ENCODE measurements at places on chromosomes 11 and 22. TPM values are rescaled to one million over a fixed set of nuclear protein-coding genes. Genes with fewer than 3 reads are reported as not detected.

DNA sequence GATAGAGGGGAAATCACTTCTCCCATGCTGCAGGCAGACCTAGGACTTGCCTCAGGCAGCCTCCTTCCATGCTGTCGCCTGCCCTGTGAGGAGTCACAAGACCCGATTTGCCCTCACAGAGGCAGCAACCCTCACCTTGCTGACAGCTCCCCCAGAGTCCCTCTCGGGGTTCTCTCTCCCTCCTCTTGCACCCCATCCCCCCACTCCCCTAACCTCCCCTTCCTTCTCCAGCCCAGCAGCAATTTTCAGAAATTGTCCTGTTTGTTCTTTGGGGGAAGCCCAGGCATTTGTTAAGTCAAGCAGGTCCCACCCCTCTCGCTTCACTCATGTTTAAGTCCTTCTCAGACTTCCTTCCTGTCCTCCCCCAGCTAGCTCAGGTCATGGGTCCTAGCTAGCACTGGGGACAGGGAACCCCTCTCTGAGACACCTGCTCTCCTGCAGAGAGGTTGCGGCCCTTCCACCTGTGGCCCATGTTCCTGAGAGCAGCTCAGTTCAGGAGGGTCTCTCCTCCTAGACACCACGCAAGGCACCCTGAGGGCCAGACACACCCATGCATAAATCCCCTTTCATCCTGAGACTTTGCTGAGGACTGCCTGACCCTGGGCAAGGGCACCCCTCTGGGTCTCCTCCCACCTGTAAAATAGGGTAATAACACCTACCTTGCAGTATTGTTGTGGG, 6.3 kb upstream of the FXYD2 start:
- H3K4me1 ChIP-seq: peaks cover 54% of the 10 kb centered on the region
- peak overlapping the region; percentile 91 for H3K27ac ChIP-seq
- H3K27me3 ChIP-seq: no peaks in the 10 kb centered on the region
- peak overlapping the region; percentile 19 for H3K4me3 ChIP-seq

DNA sequence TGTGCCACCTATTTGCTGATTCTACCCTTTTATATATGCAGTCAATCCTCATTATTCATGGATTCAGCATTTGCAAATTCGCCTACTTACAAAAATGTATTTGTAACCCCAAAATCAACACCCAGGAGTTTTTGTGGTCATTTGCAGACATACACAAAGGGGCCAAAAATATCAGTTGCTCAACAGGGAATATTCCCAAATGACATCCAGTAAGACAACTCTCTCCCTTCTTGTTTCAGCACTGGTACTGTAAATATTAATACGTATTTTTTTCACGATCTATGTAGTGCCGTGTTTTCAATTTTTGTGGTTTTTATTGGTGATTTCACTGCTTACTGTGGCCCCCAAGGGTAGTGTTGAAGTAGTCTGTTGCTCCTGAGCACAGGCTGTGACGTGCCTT, 11.8 kb upstream of the CAVIN3 start:
- no peaks in the 10 kb centered on the region for H3K27me3 ChIP-seq
- no peak for DNase-seq
- H3K4me3 ChIP-seq: no peak overlapping the region
- no peaks in the 10 kb centered on the region for H3K36me3 ChIP-seq
- H3K4me1 ChIP-seq: peaks cover 22% of the 10 kb centered on the region

DNA sequence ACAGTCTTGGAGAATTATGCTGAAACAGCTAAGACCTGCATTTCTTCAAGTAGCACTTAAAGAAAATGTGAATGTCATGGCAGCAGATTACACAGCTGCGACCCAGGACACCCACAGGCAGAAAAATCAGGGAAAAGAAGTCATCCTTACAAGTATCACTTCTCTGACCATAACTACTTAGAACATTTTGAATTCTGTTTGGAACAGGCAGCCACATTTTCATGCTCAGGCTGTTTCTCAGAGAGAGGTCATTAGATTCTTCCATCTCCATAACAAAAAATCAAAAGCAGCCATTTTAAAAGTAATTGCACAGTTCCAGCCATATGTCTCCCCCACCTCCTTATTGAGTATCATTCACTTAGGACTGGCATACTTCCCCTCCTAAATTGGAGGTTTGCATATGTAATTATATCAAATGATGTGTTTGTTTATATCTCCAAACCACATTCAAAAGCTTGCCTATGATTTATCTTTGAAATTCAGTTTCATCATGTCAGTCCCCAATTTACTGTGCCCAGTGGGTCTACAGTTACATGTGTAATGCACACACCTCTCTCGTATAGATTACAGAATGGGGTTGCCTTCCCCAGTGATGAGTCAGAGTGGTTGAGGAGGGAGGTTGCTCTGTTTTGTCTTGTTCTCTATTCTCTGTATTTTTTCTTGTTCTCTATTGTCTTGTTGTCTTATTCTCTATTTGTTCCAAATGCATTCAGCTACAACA, 276.5 kb upstream of the MTNR1B start:
- no peaks in the 10 kb centered on the region for H3K36me3 ChIP-seq
- no peak overlapping the region for H3K4me3 ChIP-seq
- H3K27me3 ChIP-seq: no peaks in the 10 kb centered on the region
- no peak for DNase-seq
- H3K4me1 ChIP-seq: peaks cover 16% of the 10 kb centered on the region

- peaks cover 8% of the 10 kb centered on the region for H3K36me3 ChIP-seq
- H3K4me1 ChIP-seq: peaks cover 3% of the 10 kb centered on the region
- no peak for DNase-seq
- no peak overlapping the region for H3K4me3 ChIP-seq
These were observed 476 bp downstream of the ARHGAP32 start for GRCh38 chr11:129191649-129192048.

DNA sequence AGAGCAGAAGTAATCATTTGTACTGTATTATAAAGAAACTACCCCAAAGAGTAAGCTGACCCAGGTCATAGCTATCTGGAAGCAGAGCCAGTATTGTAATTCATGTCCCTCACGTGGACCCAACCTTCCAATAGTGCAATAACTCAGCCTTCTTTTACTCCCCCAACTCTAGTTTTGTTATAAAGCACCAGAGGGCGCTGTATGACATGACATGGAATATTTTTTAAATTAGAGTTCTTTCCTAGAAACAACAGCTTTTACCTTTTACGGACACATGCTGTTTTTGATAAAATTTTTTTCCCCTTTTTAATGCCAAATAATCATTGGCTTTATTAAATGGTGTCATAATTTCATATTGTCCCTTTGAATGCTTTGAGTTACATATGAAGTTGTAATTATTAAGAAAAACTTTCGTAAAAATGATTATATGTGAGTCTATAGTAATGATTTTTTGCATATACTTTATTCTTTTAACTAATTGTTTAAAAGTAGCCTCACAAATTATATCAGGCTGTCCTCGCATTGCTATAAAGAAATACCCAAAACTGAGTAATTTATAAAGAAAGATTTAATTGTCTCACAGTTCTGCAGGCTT, 76.9 kb downstream of the DKK3 start:
- peaks cover 33% of the 10 kb centered on the region for H3K36me3 ChIP-seq
- H3K4me1 ChIP-seq: no peaks in the 10 kb centered on the region
- no peak for DNase-seq
- no peak overlapping the region for H3K27ac ChIP-seq
- H3K27me3 ChIP-seq: no peaks in the 10 kb centered on the region
- no peak overlapping the region for H3K4me3 ChIP-seq

- no peak for DNase-seq
- peaks cover 23% of the 10 kb centered on the region for H3K36me3 ChIP-seq
- peaks cover 16% of the 10 kb centered on the region for H3K4me1 ChIP-seq
- no peaks in the 10 kb centered on the region for H3K27me3 ChIP-seq
These were observed 56.7 kb downstream of the C11orf58 start for GRCh38 chr11:16795146-16795545.

- no peaks in the 10 kb centered on the region for H3K36me3 ChIP-seq
- no peak overlapping the region for H3K27ac ChIP-seq
- H3K4me3 ChIP-seq: no peak overlapping the region
- DNase-seq: no peak
These were observed 225.8 kb upstream of the KIRREL3 start for GRCh38 chr11:127226380-127226779.

- H3K4me1 ChIP-seq: no peaks in the 10 kb centered on the region
- H3K27ac ChIP-seq: no peak overlapping the region
- DNase-seq: no peak
- H3K36me3 ChIP-seq: peaks cover 39% of the 10 kb centered on the region
- H3K4me3 ChIP-seq: no peak overlapping the region
These were observed 39.9 kb downstream of the DBX1 start for GRCh38 chr11:20120134-20120925.

GRCh38 chr11:9651481-9651880, 12.4 kb upstream of the SWAP70 start:
- H3K4me1 ChIP-seq: no peaks in the 10 kb centered on the region
- H3K27ac ChIP-seq: no peak overlapping the region
- H3K36me3 ChIP-seq: no peaks in the 10 kb centered on the region
- no peaks in the 10 kb centered on the region for H3K27me3 ChIP-seq
- DNase-seq: no peak

- H3K4me1 ChIP-seq: no peaks in the 10 kb centered on the region
- H3K27me3 ChIP-seq: no peaks in the 10 kb centered on the region
- no peaks in the 10 kb centered on the region for H3K36me3 ChIP-seq
- no peak overlapping the region for H3K27ac ChIP-seq
- H3K4me3 ChIP-seq: no peak overlapping the region
These were observed 32.5 kb upstream of the NUCB2 start for GRCh38 chr11:17244046-17244445.

- no peaks in the 10 kb centered on the region for H3K36me3 ChIP-seq
- H3K4me3 ChIP-seq: no peak overlapping the region
- H3K27me3 ChIP-seq: peaks cover 50% of the 10 kb centered on the region
- DNase-seq: no peak
- H3K27ac ChIP-seq: no peak overlapping the region
These were observed 126.3 kb downstream of the RRAS2 start for GRCh38 chr11:14232652-14233051.

- H3K4me3 ChIP-seq: peak within 1 kb of the TSS; percentile 33
- no peak for DNase-seq
- H3K4me1 ChIP-seq: peaks cover 6% of the 10 kb centered on the region
- no peaks in the 10 kb centered on the region for H3K36me3 ChIP-seq
- peaks cover 75% of the 10 kb centered on the region for H3K27me3 ChIP-seq
These were observed at the start of gene MIAT for GRCh38 chr22:26656891-26657851. MIAT (plus strand) TSS chr22:26657588.

DNA sequence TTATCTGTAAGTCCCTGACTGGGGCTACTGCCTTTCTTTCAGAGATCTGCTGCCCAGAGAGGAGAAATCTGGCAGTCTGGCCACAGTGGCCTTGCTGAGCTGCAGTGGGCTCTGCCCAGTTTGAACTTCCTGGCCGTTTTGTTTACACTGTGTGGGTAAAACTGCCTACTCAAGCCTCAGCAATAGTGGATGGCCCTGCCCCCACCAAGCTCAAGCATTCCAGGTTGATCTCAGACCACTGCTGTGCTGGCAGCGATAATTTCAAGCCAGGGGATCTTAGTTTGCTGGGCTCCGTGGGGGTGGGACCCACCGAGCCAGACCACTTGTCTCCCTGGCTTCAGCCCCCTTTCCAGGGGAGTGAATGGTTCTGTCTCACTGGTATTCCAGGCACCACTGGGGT, 117.5 kb downstream of the TRPC6 start:
- H3K27me3 ChIP-seq: no peaks in the 10 kb centered on the region
- DNase-seq: no peak
- no peak overlapping the region for H3K4me3 ChIP-seq

GRCh38 chr11:64519541-64519940, 71.5 kb upstream of the SLC22A12 start:
- no peaks in the 10 kb centered on the region for H3K4me1 ChIP-seq
- H3K27me3 ChIP-seq: peaks cover 72% of the 10 kb centered on the region
- H3K4me3 ChIP-seq: no peak overlapping the region
- H3K36me3 ChIP-seq: peaks cover 1% of the 10 kb centered on the region

- peaks cover 3% of the 10 kb centered on the region for H3K36me3 ChIP-seq
- H3K4me1 ChIP-seq: no peaks in the 10 kb centered on the region
- no peak for DNase-seq
- H3K4me3 ChIP-seq: peak overlapping the region; percentile 66
- H3K27me3 ChIP-seq: peaks cover 8% of the 10 kb centered on the region
- H3K27ac ChIP-seq: peak overlapping the region; percentile 33
These were observed 670 bp downstream of the MAPK8IP1 start for GRCh38 chr11:45885921-45886721.

DNA sequence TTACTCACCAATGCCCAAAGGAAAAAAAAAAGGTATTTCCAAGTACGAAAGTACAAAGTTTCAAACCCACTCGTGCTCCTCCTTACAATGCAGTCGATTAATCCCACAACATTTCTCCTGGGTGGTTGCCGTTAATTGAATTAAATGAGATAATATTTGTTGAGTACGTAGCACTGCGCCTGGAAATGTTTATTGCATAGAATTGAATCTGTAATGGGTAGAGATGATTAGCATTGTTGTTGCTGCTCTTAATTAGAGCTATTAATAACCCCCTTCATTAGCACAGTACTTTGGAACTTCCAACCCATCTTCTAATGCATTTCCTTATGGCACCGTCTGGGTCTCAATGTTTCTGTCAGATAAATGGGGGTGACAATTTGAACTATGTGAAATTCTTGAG, 77.3 kb downstream of the SEZ6L start:
- H3K36me3 ChIP-seq: no peaks in the 10 kb centered on the region
- H3K4me3 ChIP-seq: no peak overlapping the region
- no peak overlapping the region for H3K27ac ChIP-seq
- DNase-seq: no peak

DNA sequence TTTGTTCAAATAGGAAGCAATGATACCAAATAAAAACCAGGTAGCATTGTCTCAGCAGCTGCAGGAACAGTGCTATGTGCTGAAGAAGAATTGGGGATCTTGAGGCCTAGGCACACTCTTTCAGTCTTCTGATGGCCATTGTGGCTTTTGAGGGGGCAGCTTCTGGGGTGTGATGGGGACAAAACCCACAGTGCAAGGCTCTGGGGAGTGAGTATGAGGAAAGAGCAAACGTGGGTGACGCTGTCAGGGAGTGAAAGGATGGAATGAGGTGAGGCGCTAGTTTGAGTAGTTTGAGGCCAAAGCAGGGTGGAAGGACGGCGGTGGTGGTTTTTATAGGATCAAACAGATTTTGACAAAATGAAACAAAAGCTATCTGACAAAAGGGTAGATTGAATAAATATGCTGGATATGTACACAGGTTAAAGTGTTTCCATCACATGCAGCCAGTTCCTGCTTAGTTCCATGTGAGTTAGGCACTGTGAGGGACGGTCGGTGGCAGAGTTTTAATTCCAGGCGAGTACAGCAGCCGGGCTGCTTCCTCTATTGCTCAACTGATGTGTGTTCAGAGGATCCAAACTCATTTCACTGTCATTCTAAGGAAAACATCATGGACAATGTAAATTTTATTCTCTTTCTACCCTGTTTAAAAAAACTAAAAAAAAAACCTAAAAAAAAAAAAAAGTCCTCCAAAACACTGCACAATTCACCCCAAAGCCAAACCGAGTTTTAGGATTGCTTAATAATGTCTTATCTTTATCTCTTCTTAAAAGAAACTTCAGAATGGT, 18.9 kb downstream of the ADAMTS15 start:
- no peak overlapping the region for H3K27ac ChIP-seq
- H3K27me3 ChIP-seq: peaks cover 5% of the 10 kb centered on the region
- no peaks in the 10 kb centered on the region for H3K4me1 ChIP-seq
- no peak for DNase-seq

Gene HEPHL1
- not detected for total RNA-seq

Gene UCP3
- 4.3 TPM for total RNA-seq

Gene PDE2A
- 0.91 TPM for total RNA-seq

Gene ANKK1
- 0.41 TPM for total RNA-seq

Gene RFPL2
- 1.0 TPM for total RNA-seq

Gene OR4S1
- not detected for total RNA-seq

Gene OR2AG1
- not detected for total RNA-seq

Gene ZNF70
- 8.9 TPM for total RNA-seq

Gene ACRV1
- 0.55 TPM for total RNA-seq

Measured in progenitor cell of endocrine pancreas (in vitro differentiated cells).